ENCODE measurements at places on chromosomes 6 and 20.

- DNase-seq: no peak
These were observed 186.6 kb downstream of the LY86 start for GRCh38 chr6:6775074-6775473.

DNA sequence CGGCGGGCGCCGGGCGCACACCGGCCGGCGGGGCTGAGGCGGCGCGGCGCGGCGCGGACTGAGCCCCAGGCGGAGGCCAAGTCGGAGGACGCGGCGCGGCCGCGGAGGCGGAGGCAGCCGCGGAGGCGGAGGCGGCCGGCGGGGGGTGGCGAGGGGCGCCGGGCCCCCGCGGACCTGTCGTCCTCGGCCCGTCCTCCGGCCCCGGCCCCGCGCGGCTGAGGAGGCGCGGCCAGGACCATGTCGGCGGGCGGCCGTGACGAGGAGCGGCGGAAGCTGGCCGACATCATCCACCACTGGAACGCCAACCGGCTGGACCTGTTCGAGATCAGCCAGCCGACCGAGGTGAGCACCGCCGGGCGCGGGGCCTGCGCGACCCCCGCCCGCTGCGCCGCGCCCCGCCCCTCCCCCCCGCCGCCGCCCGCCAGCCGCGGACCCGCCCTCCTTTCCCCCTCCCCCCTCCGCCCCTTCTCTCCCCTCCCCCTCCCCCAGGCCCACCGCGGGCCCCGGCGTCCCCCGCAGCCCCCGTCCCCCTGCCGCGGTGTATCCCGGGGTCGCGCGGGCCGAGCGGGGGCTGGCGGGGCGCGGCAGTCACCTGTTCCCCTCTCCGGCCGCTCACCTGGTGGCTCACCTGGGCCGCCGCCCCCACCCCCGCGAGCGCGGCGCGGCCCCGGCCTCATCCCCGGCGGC lies at the start of gene AFDN:
Gene AFDN (plus strand): TSS at position 16 of the 687 bp plus-strand sequence. CDS start 222 bp downstream, at position 238.
- no peak for DNase-seq

GRCh38 chr6:11480541-11480940 lies 57.0 kb upstream of the TMEM170B start:
- no peak for DNase-seq

DNA sequence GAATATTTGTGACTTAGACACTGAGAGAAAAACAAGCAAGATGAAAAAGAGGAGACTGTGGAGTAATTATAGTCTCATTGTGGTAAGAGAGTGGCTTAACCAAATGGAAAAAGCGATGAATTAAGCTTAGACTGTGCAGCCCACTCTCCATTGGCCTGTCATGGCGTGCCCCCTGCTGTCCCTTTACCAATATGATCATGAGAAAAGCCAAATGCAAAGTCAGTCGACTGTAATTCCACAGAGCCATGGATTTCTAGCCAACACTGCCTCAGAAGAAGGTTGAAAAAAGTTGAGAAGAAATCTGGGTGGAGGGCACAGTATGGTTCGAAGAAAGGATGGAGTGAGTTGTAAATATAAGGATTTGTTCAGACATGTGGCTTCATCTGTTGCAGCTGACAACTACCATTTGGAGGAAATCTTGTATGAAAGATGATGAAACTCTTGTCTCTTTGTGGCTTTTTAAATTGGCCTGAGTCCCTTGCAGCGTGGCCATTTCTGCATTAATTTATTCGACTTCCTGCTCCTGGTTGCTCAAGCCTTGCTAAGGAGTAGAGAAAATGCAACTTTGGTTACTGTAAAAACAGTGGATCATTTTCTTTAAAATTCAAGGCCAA lies 251.4 kb downstream of the DOK5 start:
- no peak for DNase-seq

DNA sequence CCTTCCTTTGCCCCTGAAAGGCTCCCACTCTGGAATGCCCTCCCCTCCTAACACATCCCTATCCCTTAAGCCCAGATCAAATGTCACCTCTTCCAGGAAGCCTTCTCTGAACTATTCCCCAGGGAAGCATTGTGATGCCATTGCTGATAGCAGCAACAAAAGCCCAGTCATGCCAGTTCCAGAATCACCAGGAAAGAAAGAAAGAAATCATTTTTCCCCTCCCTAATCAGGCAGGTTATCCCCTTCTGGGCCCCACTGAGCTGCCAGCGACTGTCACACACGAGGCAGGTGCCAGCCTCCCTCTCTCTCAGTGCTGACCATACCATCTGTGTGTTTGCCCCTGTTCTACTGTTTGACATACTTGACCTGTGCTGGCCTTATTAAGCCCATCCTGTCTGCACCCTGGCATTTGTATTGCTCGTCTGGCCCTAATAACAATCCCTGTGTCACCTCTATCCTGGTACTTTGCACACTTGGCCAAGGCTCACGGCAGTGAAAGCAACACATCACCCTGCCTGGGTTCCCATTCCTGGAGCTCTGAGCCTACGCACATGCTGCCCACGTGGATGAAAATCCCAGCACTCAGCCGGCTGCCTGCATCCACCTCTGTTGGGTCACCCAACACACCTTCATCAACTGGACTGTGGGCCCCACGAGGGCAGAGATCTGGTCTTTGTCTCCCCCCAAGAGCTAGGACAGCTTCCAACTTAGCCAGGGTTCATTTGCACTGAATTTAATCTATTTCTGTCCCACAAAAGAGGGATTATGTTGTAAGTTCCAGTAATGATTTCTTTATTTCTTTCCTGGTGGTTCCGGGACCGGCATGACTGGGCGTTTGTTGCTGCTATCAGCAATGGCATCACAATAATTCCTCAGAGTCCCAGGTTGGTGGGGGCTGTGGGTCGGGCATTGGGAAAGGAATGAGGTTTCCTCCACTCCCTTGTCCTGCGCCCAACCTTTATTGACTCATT lies 5.3 kb upstream of the BPIFB1 start:
- no peak for DNase-seq

DNA sequence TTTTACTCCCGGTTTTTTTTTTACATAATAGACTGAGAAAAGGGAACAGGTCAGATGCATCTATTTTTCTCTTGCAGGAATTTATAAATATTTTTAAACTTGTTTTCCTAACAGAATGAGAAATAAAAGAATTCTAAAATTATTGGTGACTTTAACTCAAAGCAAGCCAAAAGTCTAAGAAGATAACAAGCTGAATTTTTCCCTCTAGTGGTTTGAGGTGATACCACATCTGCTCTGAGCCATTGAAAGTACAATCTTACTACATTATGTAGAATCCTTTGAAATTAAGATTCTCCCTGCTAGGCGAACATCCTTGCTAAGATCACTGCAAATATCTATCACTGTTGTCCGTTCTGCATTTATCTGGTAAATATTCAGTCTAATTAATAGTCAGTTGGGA lies 10.7 kb upstream of the STMND1 start:
- DNase-seq: no peak

DNA sequence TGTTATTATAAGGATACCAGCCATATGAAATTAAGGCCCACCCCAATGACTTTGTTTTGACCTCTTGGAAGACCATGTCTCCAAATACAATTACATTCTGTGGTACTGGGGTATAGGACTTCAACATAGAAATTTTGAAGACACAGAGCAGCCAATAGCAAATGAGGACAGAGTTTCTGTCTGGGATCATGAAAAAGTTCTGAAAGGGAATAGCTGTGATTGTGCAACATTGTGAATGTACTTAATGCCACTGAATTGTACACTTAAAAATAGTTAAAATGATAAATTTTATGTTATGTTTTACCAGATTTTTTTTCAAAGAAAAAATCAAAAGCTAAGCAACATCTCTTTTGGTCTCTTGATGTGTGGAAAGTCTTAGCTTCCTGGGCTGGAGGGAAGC lies 27.0 kb upstream of the AGPAT4 start:
- DNase-seq: no peak

DNA sequence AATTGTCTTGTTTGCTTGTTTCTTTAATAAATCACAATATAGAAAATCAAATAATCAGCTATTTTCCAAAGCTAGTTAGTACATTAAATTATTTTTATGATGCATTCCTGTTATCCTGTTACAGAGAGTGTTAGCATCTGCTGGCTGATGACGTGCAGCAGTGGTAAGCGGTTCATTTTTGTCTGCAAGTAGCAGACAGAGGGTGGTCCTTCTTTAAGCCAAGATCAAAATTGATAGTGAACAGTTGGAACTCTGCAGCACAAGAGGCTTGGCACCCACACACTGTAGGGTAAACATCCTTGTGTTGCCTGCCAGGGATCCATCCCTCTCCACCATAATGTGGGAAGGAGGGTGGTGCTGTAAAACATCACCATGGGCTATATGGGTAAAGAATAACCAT lies 158.3 kb downstream of the FRK start:
- DNase-seq: no peak

- no peak for DNase-seq
These were observed 11.7 kb upstream of the SCUBE3 start for GRCh38 chr6:35202066-35202546.

DNA sequence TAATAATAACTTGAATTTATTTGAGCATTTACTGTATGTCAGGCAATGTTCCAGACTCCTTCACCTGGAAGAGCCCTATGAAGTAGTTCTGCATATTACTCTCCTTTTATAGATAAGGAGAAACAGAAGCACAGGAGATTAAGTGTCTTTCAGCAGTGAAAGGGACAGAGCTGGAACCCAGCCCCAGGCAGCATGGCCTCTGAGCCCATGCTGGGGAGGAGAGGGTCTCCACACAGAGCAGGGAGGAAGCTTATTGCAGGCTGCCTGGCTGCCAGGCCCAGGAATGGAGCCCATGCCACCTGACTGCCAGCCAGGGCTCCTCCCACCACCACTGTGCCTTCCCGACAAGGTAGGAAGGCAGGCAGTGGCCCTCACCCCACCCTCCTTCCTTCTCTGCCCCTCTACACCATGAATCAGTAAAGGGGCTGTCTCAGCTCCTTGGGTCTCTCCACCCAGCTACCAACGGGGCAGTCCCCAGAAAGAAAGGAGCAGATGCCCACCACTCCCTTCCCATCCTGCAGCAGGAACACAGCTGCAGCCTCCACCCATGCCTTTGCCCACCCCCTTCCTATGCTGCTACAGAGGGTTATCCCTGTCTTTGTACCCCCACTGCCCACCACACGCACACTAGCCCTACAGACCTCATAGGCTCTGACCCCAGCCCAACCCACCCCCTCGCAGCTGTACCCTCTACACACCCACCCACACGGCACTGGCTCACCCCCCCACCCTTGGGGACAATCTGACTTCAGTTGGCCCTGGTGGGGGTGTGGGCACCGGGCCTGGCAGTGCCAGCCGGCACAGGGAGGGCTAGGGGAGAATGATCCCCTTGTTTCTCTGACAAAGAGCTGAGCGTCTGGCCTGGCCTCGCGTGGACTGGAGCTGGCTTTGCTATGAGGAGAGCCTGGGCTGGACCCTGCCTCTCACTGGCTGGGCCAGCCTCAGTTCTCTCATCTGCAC lies 41.8 kb downstream of the TFEB start:
- DNase-seq: no peak

DNA sequence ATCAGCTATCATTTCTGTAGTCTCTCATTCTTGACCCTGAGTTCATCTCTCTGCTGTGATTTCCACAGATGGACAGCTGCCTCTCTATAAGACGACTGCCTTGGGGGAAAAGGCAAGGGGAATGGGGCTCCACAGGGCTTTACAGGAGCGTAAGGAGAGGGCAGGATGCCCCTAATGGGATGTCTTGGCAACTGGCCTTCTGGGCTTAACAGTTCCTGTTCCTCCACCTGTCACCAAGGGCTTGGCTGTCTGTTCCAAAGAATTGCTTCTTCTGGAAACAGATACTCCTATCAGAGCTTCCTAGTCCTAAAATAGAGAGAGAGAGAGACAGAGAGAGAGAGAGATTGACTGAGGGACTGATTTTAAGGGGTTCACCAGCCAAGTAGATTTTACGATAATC lies 181.9 kb downstream of the TMEM200A start:
- DNase-seq: no peak

DNA sequence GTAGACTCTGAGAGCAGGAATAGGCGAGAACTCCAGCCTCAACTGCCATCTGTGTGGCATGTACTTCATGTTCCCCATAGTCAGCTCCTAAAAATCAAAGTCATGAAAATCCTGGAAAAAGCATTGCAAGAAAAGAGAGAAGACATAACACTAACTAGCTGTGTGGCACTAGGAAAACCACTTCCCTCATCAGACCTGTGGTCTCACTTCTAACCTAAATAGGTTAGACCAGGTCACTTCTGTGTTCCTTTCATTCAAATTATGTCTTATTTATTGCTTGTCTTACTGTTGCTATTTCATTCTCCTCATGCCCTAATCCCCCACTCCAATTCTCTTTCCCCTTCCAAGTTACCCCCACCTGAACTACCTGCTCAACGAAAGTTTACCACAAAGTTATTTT lies 70.2 kb downstream of the TNFRSF21 start:
- DNase-seq: no peak

- DNase-seq: no peak
These were observed 121.3 kb downstream of the PHACTR3 start for GRCh38 chr20:59725476-59726280.

- DNase-seq: no peak
These were observed 65.6 kb downstream of the SCAND1 start for GRCh38 chr20:35888657-35889056.

DNA sequence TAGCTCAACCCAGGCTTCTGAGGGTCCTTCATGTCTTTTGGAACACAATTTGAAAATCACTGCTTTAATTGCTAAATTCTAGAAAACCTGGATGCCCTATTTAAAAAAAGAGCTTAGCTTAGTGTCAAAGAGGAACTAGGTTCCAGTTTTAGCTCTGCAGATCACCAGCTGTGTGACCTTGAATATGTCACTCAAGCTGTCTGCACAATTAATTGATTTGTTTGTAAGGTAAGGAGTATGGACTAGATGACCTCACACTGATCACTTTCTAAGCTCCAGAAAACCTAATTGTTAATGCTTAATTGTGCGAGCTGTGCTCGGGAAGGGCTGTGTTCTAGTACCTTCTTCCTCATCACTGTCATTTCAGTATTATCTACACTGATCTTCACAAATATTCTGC lies 26.2 kb downstream of the UTRN start:
- DNase-seq: no peak

- DNase-seq: peak; percentile 31
These were observed 61.9 kb downstream of the CNKSR3 start for GRCh38 chr6:154448448-154449096.

GRCh38 chr20:21099751-21100577 lies 6.2 kb downstream of the LINC00237 start:
- DNase-seq: peak; percentile 22

DNA sequence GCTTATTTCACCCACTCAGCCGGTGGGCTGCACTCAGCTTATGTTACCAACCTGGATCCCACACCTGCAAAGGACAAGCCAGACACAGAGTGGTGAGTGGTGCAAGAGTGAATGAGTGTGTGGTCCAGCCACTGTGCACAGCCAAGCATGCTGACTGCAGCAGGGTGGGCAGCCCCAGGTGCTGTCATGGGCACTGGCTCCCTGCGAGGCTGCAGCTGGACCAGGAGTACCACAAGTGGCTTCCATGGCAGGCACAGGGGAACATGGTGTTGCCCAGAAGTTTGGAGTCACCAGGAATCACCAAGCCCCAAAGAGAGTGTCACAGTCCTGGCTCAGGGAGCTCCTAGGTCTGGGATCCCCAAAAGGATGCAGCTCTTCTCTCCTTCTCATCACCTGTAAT lies 1093.4 kb downstream of the KHDRBS2 start:
- DNase-seq: no peak

GRCh38 chr6:107184435-107184834 lies 69.1 kb upstream of the BEND3 start:
- peak; percentile 61 for DNase-seq

GRCh38 chr20:10621149-10621548 lies 52.6 kb downstream of the JAG1 start:
- DNase-seq: no peak

Data from NCI-H1048 (cell line).